ENCODE measurements at places on chromosomes 7 and 10. TPM values are rescaled to one million over a fixed set of nuclear protein-coding genes. Genes with fewer than 3 reads are reported as not detected.

The CYP2C19 gene
- polyA plus RNA-seq: not detected

The NKX1-2 gene
- polyA plus RNA-seq: not detected

The PLXNA4 gene
- 3.0 TPM for polyA plus RNA-seq

DNA sequence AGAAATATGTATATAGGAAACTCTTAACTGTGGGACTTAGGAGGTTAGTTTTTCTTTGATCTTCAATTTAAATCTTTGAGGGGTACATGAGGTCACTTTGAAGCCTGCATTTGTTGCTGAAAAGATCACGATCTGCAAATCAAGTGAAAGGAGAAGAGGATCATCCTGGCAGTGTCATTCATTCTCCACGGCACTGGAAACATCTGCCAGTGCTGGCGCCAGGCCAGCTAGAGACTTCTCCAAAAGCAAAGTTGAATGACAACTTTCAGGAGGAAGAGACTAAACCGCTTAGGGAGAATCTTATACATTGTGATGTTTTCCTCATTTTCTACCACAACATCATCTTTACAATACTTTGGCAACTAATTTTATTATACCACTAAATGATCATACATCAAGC is 42.5 kb downstream of the MRC1 start:
- DNase-seq: no peak

DNA sequence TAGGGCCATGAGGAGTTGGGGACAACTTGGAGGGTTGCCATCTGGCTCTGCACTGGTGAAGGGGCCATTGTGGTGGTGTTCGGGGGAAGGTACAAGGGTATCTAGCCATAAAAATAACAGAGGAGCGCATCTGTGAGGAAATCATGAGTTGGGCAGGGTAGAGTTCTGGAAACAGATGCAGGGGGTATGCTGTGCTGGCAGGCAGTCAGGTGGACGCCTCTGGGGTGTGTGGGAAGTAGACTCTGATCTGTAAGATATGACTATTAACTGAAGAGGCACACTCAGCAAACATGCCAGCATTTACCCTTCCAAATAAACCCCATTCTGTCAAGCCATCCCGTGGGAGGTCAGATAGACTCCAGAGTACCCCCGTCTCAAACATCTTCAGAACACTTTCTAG is 79.8 kb downstream of the CLEC2L start:
- DNase-seq: no peak

- no peak for DNase-seq
Measured at GRCh38 chr7:128909625-128910568, 612 bp downstream of the KCP start.

The BBIP1 gene
- 40.3 TPM for polyA plus RNA-seq

The MYL10 gene
- 0.22 TPM for polyA plus RNA-seq

The TMEM176B gene
- 27.4 TPM for polyA plus RNA-seq

The HOGA1 gene
- 28.1 TPM for polyA plus RNA-seq

DNA sequence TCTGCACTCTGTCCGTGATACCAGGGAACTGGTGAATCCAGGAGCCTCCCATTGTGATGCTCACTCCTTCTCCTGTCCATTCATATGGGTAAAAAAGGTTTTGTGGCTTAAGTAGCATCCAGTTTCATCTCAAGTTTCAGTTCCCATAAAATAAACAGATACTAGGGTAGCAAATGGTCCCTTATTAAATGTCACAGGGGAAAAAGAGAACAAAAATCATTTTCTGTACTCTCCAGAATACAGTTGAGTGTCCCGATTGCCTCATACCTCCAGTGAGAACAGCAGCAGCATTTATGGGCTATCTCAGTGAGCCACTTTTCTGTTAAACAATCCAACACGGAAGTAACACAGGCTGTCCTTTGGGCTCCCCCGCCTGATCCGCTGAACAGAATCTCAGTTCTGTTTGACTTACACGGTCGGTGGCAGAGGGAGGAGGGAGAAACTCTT is 179.6 kb downstream of the CELF2 start:
- DNase-seq: no peak

DNA sequence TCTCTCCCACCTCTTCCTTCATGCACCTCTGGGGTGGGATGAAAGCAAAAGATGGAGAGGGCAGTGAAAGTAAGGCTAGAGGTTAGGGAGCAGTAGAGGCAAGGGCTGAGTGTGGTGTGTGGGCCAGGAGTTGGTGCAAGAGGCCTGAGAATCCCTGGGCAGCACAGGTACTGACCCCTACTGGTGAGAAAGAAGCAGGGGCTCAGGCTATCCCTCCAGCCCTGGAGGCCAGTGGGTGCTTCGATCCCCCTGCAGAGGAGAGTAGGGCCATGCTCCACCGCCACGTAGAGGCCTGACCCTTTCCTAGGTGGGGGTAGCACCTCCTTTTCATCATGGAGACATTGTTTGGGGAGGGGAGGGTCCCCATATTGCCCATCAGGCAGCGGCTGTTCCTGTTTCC is 9.8 kb downstream of the CDHR1 start:
- no peak for DNase-seq

The SKIDA1 gene
- 3.7 TPM for polyA plus RNA-seq

- DNase-seq: no peak
Measured at GRCh38 chr10:23522345-23522744, 83.5 kb downstream of the OTUD1 start.

DNA sequence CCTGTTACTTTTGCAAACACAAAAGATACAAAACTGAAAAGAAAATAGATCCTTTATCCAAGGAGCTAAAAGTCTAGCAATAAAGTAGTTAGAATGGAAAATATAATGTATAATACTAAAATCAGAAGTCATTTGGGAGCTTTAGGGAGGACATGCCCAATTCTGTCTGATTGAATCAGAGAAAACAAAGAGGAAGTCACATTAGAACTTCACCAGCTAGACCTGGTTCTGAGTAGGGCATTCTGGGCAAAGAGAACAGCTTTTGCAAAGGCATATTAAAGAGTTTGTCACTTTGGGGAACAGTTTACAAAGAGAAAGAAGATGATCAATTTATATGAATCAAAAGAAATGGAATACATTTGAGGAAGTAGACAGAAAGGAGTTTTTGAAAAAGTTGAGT is 107.0 kb upstream of the PRSS1 start:
- no peak for DNase-seq

The BNIP3 gene
- polyA plus RNA-seq: 79.2 TPM

DNA sequence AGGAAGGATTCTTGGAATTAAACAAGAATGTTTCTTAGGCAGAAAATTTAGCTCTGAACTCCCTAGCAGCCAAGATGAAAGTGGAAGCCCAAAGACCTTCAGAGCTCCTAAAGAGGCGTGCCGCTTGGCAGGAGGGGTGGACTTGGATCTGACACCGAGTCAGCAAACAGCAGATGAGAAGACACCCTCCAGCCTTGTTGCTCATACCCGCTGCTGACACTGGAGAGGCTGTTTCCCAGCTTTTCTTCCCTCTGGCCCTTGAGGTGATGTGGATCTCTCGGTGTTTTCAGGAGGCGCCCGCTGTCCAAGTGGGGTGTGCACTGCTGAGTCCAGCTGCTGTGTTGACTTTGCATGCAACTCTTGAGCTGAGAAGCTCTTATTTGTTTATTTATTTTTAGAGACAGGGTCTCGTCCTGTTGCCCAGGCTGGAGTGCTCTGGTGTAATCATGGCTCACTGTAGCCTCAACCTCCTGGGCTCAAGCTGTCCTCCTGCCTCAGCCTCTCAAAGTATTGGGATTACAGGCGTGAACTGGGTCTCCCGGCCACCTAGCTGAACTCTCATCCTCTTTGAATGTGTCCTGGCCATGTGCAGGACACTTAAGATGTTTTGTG is 21.5 kb downstream of the SLC18A2 start:
- DNase-seq: no peak

The STX1A gene
- polyA plus RNA-seq: 8.0 TPM

The SPDYE8 gene
- 0.20 TPM for polyA plus RNA-seq

The KNDC1 gene
- polyA plus RNA-seq: 7.9 TPM

The TSPAN12 gene
- polyA plus RNA-seq: 180 TPM

All from left renal pelvis (tissue), 4 donors.